ENCODE measurements at places on chromosomes 6 and 20.

DNA sequence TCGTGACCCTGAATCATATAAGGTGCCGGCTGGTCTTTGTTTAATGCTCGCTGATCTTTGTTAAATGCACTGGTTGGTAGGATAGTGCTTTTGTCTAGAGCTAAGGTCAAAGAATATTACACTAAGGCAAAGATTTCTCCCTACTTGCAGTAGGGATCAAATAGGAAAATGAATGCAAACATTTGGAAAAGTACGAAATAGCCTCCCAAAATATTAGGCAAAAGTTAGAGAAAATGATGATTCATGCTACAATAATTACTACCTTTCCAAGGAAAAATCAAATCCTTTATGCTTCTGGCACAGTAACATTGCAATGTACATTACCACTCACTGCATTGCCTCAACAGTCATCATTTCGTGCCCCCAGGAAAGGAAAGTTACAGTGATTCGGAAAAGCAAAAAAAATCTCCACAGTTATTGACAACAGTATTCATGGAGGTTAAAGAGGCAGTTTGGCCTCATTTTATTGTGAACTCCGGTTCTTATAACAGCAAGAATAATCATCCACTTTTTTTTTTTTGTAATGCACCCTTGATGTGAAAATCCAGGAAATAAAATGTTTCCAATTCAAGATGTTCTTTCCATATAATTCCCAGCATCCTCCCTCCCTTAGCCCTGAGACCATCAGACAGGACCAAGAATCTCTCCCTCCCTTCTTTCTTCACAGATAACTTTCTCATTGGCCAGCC lies 61.7 kb upstream of the ZMYND8 start:
- no peak for DNase-seq

GRCh38 chr20:44454306-44454963 lies 21.2 kb upstream of the TTPAL start:
- DNase-seq: no peak

GRCh38 chr6:57256541-57256940 lies 34.4 kb upstream of the RAB23 start:
- no peak for DNase-seq

GRCh38 chr6:24720131-24720603 lies 1.2 kb upstream of the C6orf62 start:
- DNase-seq: peak; percentile 70

DNA sequence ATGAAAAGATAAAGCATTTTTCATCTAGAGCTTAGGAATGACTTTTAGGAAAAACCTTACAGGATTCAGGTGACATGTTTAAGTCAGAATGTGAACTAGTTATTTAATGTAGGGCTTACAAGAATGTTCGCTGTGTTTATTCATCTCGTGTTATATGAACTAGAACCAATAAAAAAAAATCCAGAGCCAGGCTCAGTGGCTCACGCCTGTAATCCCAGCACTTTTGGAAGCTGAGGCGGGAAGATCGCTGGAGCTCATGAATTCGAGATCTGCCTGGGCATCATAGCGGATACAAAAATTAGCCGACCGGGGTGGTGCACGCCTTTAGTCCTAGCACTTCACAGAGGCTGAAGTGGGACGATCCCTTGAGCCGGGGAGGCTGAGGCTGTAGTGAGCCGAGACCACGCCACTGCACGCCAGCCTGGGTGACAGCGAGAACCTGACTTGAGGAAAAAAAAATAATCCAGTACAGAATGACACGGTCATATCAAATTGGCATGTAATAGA lies 46.3 kb downstream of the OR2B2 start:
- DNase-seq: no peak

GRCh38 chr6:5537967-5538366 lies 276.7 kb downstream of the FARS2 start:
- no peak for DNase-seq

- DNase-seq: no peak
Measured at GRCh38 chr6:31794866-31795615, 511 bp downstream of the VARS1 start.

- no peak for DNase-seq
Measured at GRCh38 chr6:144064402-144065212, 30.8 kb downstream of the SF3B5 start.

GRCh38 chr20:17530153-17530552 lies 1.0 kb downstream of the BFSP1 start:
- no peak for DNase-seq

- DNase-seq: no peak
Measured at GRCh38 chr6:119539066-119539746, 189.6 kb upstream of the MAN1A1 start.

GRCh38 chr6:31749301-31750036 lies 9.7 kb downstream of the MSH5 start:
- no peak for DNase-seq

DNA sequence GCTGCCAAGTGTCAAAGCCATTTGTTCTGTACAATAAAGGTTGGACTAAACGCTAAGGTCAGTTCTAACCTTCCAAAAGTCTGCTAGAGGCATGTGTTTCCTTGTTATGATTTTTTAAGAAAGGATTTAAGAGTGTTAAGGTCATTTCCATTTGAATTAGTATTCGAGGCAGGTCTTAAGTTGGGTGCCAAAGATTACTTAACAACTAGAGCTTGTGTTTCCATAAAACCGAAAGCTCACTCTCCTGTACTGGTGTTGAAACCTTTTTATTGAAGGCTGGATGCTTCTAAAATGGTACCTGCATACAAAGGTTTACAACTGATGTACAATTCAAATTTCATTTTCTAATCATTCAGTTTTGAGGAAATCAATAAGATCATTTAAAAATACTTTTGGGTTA lies 82.4 kb downstream of the RNF144B start:
- DNase-seq: no peak

GRCh38 chr20:14609328-14610221 lies 272.2 kb upstream of the FLRT3 start:
- DNase-seq: no peak

- DNase-seq: no peak
Measured at GRCh38 chr6:3857468-3858456, 8.6 kb downstream of the FAM50B start.

- DNase-seq: no peak
Measured at GRCh38 chr6:54719633-54720032, 126.9 kb upstream of the FAM83B start.

- DNase-seq: no peak
Measured at GRCh38 chr20:2867081-2867864, 6.0 kb upstream of the PTPRA start.

- DNase-seq: no peak
Measured at GRCh38 chr6:52230685-52231084, 13.6 kb downstream of the IL17F start.

DNA sequence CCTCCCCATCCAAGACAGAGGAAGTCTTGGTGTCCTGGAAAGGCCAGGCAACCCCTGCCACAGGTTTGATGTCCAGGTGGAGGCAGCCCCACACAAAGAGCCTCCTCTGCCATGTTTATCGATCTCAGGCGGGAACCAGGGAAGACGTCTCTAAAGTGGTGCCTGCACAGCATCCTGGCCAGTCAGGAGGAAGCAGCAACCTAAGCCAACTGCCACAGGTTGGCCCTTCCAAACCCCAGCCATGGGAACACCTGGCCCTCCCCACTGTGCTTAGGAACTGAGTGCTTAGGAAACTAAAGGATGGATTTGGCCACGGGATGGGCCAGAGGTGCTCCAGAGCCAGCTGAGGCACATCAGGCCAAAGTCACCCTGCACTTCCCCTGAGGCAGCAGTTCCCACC lies 56.9 kb downstream of the CSE1L start:
- DNase-seq: no peak

- DNase-seq: no peak
Measured at GRCh38 chr6:84766799-84767525, 2.6 kb upstream of the TBX18 start.

- DNase-seq: no peak
Measured at GRCh38 chr6:11485271-11485670, 52.3 kb upstream of the TMEM170B start.

DNA sequence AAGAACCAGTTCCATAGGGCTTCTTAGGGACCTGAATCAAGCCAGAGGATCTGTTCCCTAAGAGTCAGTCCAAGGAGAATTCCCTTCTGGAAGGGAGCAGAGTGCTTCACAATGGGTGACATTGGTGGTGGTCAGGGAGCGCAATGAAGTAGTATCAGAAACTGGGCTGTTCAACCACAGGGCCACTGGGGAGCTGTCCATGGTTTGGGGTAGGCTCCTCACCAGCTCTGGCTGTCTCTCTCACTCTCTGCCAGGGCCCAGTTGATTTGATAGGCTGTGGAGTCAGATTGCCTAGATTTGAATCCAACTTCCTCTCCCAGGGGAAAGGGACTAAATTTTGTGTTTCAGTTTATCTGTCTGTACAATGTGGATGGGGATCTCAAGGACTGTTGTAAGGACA lies 36.7 kb upstream of the CHD6 start:
- DNase-seq: no peak

DNA sequence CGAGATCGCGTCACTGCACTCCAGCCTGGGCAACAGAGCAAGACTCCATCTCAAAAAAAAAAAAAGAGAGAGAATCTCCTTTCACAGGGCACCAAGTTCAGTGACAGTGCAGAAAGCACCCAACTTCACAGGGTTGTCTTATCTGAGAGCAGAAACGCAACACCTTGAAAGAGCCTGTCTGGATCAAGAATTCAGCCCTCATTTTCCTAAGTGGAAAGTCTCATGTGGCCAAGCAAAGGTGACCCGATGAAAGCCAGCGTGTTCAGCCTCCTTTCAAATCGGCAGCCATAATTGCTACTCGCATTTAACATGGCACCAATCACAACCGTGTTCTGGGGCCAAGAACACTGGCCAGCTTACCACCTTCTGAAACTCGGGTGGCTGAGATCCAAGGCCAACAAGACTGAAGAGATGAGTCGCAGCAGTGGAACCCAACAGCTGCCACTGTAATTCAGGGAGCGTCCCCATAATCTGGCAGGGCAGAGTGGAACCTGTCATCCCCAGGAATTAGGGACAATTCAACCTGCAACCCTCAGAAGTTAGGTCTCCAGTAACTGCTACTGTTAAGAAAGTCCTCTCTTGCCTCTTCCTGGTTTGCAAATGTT lies 536.7 kb upstream of the JARID2 start:
- no peak for DNase-seq

DNA sequence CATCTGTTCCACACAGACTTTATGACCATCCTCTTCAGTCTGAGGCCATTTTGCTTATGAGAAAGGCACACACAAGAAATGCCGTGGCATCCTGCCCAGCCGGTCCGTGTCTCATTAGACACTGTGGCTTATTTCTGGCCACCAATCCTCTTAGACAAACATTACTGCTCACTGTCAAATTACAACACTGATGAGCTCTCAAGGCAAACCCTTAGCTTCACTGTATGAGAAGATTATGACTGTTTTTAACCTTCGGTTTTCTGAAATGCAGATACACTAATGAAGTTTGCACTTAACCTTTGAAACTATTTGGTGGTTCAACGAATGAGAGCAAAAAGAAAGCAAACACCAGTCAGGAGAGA lies 50.5 kb upstream of the DST start:
- DNase-seq: peak; percentile 54

DNA sequence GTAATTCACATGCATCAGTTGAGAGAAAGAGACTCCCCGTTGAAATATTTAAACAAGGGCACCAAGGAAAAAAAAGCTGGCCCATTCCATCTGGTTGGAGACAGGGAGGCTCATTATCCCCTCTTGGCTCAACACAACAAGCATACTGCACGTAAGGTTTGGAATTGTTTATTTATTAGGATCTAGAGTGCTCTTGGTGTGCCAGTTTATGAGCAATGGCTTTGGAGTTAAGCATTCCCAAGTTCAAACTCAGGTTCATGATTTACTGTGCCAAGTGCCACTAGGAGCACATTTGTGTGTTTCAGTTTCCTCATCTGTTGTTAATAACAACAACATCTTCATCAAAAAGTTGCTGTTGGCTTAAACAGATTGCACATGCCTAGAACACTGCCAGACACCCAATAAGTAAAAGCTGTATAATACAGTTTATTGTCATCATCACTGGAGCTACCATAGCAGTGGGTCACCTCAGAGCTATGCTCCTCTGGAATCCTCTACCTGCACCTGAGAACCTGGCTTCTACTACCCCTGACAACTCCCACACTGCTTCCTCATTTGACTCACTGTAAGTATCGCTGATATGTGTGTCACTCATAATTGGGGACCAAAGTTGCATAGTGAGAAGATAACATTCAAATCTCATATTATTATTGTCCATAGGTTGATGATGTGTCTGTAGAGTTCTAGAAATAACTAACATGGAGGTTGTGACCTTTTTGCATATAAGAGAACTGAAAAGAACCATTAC lies 5.4 kb downstream of the SLC17A3 start:
- DNase-seq: no peak

- no peak for DNase-seq
Measured at GRCh38 chr20:44433751-44434538, 41.7 kb upstream of the TTPAL start.

DNA sequence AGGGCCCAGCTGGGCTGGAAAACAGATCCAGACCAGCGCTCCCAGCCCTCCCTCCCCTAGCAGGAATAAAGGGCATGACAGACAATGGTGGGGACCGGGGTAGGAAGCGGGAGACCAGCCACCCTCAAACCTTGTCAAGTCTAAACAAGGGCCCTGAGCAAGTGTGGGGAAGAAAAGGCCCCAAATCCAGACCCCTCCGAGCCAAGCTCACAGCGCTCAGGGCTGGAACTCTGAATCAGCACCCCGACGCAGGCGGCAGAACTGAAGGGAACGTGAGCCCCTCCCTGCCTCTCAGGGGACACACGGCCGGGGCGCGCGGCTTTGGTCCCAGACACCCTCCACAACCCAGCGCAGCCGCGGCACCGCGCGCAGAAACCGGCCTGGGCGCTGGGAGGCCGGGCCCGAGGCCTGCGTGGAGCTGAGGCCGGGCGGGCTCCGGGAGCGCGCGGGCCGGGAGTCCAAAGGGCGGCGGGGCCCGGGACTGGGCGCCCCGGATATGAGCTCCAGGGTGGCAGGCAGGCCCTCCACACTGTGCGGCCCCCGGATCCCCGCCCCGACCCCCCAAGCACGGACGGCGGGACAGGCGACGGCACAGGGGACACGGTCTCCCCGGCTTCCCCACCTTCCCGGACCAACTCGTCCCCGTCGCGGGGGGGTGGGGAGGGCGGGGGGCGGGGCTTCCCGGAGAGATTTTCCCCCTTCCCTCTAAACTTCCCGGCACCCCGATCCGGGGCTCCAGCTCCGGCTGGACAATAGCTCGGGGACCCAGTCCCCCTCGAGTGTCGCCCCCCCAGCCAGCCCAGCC lies 641 bp downstream of the TEAD3 start:
- no peak for DNase-seq

DNA sequence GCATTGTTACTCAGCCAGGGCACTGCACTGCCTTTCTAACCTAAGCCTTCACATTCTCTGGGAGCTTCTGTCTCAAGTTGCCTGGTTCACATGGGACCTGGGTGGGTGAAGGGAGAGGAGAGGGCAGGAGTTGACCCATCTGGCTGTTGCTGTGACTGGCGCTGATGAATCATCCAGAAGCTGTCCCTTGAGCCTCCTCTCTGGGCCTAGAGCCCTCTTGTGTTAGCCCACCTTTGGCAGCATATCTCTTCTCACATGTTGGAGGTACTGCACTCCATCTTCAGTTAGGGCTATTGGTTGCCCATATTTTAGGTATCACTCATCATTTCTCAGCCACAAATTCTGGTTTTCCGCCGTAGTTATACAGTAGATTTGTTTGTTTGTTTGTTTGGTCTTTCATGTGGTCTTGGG lies 19.8 kb downstream of the XRN2 start:
- DNase-seq: no peak

GRCh38 chr6:143198312-143198711 lies 137.6 kb downstream of the AIG1 start:
- DNase-seq: no peak

All from hippocampal formation (tissue), 2 donors.